ENCODE measurements at places on chromosomes 2 and 18.

- no peak for DNase-seq
Observed at GRCh38 chr2:124798551-124798950, 773.5 kb downstream of the CNTNAP5 start.

GRCh38 chr2:30741576-30741975 is 65.7 kb downstream of the CAPN13 start:
- DNase-seq, result no peak

- no peak for DNase-seq
Observed at GRCh38 chr2:86622519-86623042, 1.1 kb downstream of the RNF103 start.

DNA sequence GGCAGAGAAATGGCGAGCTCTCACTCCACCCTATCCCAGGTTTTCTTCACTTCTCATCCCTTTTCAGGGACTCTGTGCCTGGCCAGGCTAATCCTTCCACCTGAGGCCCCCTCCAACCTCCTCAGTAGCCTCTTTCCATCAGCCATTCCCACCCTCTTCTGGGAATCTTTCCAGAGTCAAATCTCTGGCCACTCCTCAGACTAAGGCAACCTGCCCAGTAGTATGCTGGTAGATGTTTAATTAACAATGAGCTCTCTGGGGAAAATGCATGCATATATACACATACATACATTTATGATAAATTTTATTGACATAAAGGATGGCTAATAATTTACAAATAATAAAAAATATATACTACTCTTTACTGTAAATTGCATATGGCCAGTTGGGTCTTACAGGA is 11.4 kb upstream of the ASPRV1 start:
- no peak for DNase-seq

- no peak for DNase-seq
Observed at GRCh38 chr2:53448591-53448990, 319.0 kb upstream of the CHAC2 start.

All from cortex of kidney (tissue), 1 donor.